ENCODE measurements at places on chromosomes 1 and 21. TPM values are rescaled to one million over a fixed set of nuclear protein-coding genes. Genes with fewer than 3 reads are reported as not detected.

DNA sequence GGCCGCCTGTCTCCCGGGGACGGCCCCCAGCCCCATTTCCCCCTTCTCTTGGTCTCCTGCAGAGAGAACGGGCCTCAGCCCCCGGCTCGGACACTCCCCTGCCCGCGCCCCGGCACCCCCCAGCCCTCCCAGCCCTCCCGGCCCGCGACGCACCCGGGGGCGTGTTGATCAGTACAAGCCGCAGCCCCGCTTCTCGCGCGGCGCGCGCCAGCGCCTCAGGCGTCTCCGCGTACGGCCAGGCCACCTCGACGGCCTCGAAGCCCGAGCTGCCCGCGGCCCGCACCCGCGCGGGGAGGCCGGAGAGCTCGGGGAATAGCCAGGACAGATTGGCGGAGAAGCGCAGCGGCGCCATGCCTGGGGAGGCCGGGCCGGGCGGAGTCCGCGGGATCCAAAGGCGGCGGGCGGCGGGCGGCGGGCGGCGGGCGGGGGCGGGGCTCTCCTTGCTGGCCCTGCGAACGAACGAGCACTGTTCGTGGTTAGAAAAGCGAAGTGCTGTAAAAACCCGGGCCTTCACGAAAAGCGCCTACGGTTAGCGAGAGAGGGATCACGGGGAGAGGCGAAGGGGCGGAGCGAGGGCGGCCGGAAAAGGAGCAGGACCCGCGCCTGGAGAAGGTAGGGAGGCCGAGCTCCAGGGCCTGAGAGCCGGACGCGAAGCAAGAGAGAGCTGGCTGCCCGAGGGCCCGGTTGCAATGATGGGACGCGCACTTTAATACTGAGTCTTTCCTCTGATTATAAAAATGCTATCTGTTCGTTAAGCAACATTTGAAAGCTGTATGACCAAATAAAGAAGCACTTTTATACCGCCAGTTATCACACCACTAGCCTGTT lies at the start of gene HYI:
Gene HYI (minus strand): TSS at position 490 of the 828 bp plus-strand sequence. CDS start 138 bp downstream, at position 352.
- H3K27me3 ChIP-seq: no peaks in the 10 kb centered on the region
- H3K4me3 ChIP-seq: peak within 1 kb of the TSS; percentile 71
- H3K4me1 ChIP-seq: peaks cover 13% of the 10 kb centered on the region
- peaks cover 17% of the 10 kb centered on the region for H3K36me3 ChIP-seq

GRCh38 chr1:154971341-154971998 lies 923 bp upstream of the SHC1 start:
- no peak for DNase-seq
- H3K27me3 ChIP-seq: no peaks in the 10 kb centered on the region
- peaks cover 22% of the 10 kb centered on the region for H3K36me3 ChIP-seq
- H3K4me1 ChIP-seq: peaks cover 43% of the 10 kb centered on the region
- H3K4me3 ChIP-seq: no peak overlapping the region

DNA sequence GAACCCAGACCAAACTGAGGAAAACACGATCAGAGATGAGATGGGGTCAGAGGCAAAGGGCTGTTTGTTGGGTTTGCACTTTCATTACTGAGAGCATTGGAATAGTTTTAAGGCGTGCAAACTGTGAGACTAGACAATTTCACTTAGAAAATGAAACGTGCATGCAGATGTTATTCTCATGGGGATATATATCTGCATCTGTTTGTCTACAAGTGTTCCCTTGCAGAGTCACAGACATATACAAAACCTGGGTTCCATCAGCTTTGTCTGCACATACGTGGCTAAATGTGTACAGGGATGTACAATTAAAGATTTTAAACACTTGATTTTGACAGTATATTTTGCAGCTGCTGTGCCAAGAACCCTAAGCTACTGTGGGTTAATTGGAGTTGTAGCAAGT lies 355.4 kb downstream of the KIF26B start:
- H3K4me1 ChIP-seq: no peaks in the 10 kb centered on the region
- no peaks in the 10 kb centered on the region for H3K27me3 ChIP-seq
- no peak overlapping the region for H3K4me3 ChIP-seq
- no peaks in the 10 kb centered on the region for H3K36me3 ChIP-seq

DNA sequence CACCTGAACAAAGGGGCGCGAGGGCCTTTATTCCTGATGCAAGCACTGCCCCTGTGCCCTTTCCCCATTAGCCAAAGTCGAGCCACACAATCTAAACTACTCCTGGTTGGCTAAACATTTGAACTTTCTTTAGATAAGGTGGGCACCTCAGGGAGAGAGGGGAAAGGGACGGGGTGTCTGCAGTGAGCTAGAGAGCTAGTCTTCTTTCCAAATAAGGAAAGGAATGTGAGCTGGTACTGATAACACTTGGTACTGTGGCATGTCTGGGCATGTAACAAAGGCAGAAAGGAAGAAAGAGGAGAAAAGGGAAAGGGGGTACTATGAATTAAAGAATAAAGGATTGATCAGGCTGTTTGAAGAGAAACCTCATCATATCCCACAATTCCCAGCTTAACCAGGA lies 62.8 kb downstream of the OVGP1 start:
- no peak for DNase-seq
- no peaks in the 10 kb centered on the region for H3K4me1 ChIP-seq
- peaks cover 7% of the 10 kb centered on the region for H3K27me3 ChIP-seq
- no peak overlapping the region for H3K27ac ChIP-seq

DNA sequence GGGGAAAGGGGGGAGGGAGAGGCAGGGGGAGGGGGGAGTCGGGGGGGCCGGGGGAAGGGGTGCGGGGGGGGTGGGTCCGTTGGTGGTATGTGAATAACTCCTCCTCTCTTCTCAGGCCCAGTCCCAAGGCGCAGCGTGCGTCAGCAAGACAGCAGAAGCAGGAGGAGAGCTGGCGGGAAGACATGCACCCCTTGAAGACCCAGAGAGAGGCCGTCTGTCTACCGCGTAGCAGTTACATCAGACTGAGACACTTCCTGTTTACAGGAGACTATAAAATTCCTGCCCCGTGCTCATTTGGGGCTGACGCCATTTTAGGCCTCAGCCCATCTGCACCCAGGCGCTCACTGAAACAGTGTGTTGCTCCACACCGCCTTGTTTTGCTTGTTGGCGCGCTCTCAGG lies 55.3 kb downstream of the SETD4 start:
- no peak overlapping the region for H3K4me3 ChIP-seq
- no peak overlapping the region for H3K27ac ChIP-seq
- no peaks in the 10 kb centered on the region for H3K4me1 ChIP-seq

DNA sequence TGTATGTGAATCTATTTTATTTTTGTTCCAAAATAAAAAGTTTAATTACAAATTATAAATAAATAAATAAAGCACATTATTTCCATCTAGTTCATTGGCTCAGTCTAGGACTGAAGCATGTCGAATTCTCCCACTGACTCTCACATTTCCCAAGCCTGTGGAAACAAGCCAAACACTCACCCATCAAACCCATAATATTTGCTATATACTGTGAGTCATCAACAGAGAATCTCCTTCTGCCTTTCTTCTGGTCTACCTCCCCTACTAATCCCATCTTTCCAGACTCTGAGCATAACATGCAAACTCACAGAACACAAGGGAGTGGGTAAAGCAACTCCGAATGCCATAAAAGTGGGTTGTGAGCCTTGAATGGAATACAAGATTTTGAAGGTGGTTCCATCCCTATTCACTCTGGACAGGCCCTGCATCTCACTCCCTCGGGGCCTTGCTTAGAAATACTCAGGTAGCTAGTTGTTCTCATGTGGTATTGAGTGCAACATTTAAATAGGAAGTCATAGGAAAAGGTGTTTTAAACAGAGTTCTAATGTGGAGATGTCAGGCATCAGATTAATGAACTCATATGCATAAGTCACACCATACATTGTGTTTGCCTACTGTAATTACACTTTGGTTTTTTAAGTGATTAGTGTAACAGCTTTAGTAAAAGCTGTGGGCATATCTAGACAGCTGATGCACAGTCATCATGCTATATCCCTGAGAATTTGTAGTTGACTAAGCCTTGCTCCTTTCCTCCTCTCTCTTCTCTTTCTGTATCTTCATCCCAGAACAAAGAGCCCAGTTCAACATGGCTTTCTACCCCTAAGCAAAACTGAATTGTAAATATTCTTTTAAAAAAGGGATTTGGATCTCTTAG lies 47.0 kb downstream of the F5 start:
- H3K36me3 ChIP-seq: no peaks in the 10 kb centered on the region
- no peaks in the 10 kb centered on the region for H3K4me1 ChIP-seq
- H3K4me3 ChIP-seq: no peak overlapping the region
- H3K27ac ChIP-seq: no peak overlapping the region
- H3K27me3 ChIP-seq: peaks cover 5% of the 10 kb centered on the region

DNA sequence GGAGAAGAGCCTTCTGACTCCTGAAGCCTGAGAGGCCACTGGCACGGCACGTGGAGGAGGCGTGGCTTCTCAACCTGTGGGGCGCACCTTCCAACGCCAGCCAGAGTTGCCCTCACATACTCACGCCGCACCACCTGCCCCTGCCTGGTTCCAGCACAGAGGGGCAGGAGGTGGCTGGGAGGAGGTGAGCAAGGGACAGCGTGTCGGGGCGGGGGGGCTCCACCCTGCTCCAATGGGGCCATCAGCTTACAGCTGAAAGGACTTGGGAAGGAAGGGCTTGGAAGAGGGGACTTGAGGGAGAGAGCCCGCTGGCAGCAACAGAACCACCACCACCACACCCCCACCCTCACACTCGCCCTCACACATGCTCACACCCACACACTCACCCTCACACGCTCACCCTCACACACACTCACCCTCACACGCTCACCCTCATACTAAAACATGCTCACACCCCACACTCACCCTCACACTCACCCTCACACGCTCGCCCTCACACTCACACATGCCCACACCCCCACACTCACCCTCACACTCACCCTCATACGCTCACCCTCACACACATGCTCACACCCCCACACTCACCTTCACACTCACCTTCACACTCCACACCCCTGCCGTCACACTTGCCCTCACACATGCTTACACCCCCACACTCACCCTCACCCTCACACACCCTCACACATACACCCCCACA lies 41.6 kb upstream of the EDN2 start:
- H3K4me1 ChIP-seq: no peaks in the 10 kb centered on the region
- peaks cover 3% of the 10 kb centered on the region for H3K36me3 ChIP-seq
- H3K27me3 ChIP-seq: no peaks in the 10 kb centered on the region

- H3K36me3 ChIP-seq: peaks cover 55% of the 10 kb centered on the region
- H3K27ac ChIP-seq: no peak overlapping the region
- H3K4me1 ChIP-seq: no peaks in the 10 kb centered on the region
- no peaks in the 10 kb centered on the region for H3K27me3 ChIP-seq
- no peak overlapping the region for H3K4me3 ChIP-seq
These were observed 30.9 kb upstream of the RAP1GAP start for GRCh38 chr1:21700094-21700493.

- H3K4me1 ChIP-seq: no peaks in the 10 kb centered on the region
- DNase-seq: no peak
- no peaks in the 10 kb centered on the region for H3K27me3 ChIP-seq
- H3K36me3 ChIP-seq: no peaks in the 10 kb centered on the region
- H3K27ac ChIP-seq: no peak overlapping the region
- H3K4me3 ChIP-seq: no peak overlapping the region
These were observed 123.3 kb upstream of the USP24 start for GRCh38 chr1:55338448-55338820.

DNA sequence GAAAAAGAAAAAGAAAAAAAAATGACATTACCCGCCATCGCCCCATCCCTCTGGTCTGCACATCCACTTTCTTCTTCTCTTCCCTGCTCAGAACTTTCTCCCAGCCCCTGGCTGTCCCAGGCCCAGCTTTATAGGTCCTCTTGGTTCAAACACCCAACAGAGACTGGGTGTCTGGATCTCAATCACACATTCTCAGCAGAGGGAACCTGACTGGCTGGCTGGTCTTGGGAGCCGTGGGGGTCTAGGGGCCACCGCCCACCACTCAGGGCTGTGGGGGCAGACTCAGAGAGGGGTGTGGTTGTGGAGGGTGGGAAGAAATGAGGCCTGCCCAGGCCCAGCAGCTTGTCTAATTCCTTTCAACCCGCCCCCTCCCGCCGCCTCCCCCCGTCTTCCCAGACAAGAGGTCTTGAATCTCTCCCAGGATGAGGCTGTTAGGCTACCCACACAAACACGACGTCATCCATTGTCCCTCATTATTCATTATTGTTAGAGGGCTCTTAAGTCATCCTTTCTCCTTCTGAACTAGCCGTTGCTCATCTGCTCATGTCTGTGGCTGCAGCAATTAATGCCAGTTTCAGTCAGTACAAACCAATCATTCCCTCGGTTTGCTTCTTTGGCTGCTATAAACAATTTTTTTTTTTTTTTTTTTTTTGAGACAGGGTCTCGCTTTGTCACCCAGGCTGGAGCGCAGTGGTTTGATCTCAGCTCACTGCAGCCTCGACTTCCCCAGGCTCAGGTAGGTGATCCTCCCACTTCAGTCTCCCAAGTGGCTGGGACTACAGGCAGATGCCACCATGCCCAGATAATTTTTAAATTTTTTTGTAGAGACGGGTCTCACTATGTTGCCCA lies 40.6 kb upstream of the CLIC4 start:
- DNase-seq: no peak
- H3K4me1 ChIP-seq: peaks cover 15% of the 10 kb centered on the region
- H3K4me3 ChIP-seq: no peak overlapping the region
- no peaks in the 10 kb centered on the region for H3K36me3 ChIP-seq

- H3K27me3 ChIP-seq: no peaks in the 10 kb centered on the region
- no peak for DNase-seq
- no peak overlapping the region for H3K4me3 ChIP-seq
These were observed 58.3 kb upstream of the MAP1LC3C start for GRCh38 chr1:242056988-242057744.

DNA sequence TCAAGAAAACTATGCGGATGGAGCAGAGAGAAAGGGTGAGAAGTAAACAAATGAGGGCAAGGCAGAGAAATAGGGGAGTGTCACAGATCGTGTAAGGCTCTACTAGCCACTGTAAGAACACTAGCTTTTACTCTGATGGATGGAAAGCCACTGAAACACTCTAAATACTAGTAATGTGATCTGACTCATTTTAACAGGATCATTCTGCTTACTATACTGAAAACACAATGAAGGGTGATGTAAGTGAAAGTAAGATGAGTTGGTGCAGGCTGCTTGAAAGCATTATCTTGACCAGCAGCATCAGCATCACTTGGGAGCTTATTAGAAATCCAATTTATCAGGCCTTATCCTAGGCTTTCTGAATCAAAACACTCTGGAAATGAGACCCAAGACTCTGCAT lies 32.7 kb downstream of the TUT4 start:
- no peak for DNase-seq
- H3K4me3 ChIP-seq: no peak overlapping the region
- peaks cover 13% of the 10 kb centered on the region for H3K36me3 ChIP-seq
- no peaks in the 10 kb centered on the region for H3K27me3 ChIP-seq
- peaks cover 7% of the 10 kb centered on the region for H3K4me1 ChIP-seq

GRCh38 chr1:202112859-202113689 lies 9.6 kb upstream of the GPR37L1 start:
- no peak for DNase-seq
- H3K4me3 ChIP-seq: no peak overlapping the region
- H3K27ac ChIP-seq: no peak overlapping the region
- H3K4me1 ChIP-seq: no peaks in the 10 kb centered on the region
- H3K36me3 ChIP-seq: no peaks in the 10 kb centered on the region

- H3K27me3 ChIP-seq: no peaks in the 10 kb centered on the region
- H3K4me1 ChIP-seq: no peaks in the 10 kb centered on the region
- no peaks in the 10 kb centered on the region for H3K36me3 ChIP-seq
- no peak overlapping the region for H3K27ac ChIP-seq
- DNase-seq: no peak
These were observed 38.1 kb upstream of the STUM start for GRCh38 chr1:226510453-226510852.

Gene KRTAP21-2
- total RNA-seq: not detected

Gene RXFP4
- not detected for total RNA-seq

Gene HENMT1
- total RNA-seq: 41.5 TPM

Gene FAM177B
- not detected for total RNA-seq

Gene TSNAX
- 35.6 TPM for total RNA-seq

Gene CRYAA
- not detected for total RNA-seq

Gene PDZK1IP1
- total RNA-seq: 0.54 TPM
